ENCODE measurements at places on chromosomes 1 and 21.

- no peaks in the 10 kb centered on the region for H3K36me3 ChIP-seq
- H3K4me1 ChIP-seq: no peaks in the 10 kb centered on the region
- no peak for DNase-seq
- H3K27ac ChIP-seq: no peak overlapping the region
- H3K4me3 ChIP-seq: no peak overlapping the region
- H3K27me3 ChIP-seq: peaks cover 4% of the 10 kb centered on the region
Measured at GRCh38 chr1:210293171-210293607, 35.5 kb upstream of the HHAT start.

GRCh38 chr1:37468037-37468436 is 6.3 kb upstream of the ZC3H12A start:
- H3K4me3 ChIP-seq: no peak overlapping the region
- peaks cover 14% of the 10 kb centered on the region for H3K4me1 ChIP-seq
- DNase-seq: no peak
- no peaks in the 10 kb centered on the region for H3K36me3 ChIP-seq

- no peak overlapping the region for H3K27ac ChIP-seq
- no peaks in the 10 kb centered on the region for H3K27me3 ChIP-seq
- DNase-seq: no peak
Measured at GRCh38 chr1:150282558-150282958, 204 bp downstream of the CIART start.

GRCh38 chr1:147665521-147665920 is 4.8 kb downstream of the ACP6 start:
- H3K4me3 ChIP-seq: no peak overlapping the region
- no peak for DNase-seq
- peaks cover 4% of the 10 kb centered on the region for H3K4me1 ChIP-seq
- H3K36me3 ChIP-seq: peaks cover 10% of the 10 kb centered on the region
- no peak overlapping the region for H3K27ac ChIP-seq

- H3K4me1 ChIP-seq: no peaks in the 10 kb centered on the region
- no peaks in the 10 kb centered on the region for H3K36me3 ChIP-seq
- no peaks in the 10 kb centered on the region for H3K27me3 ChIP-seq
- no peak overlapping the region for H3K27ac ChIP-seq
Measured at GRCh38 chr21:20882462-20883407, 115.5 kb upstream of the NCAM2 start.

GRCh38 chr1:36847761-36848160 is 186.6 kb downstream of the GRIK3 start:
- no peak overlapping the region for H3K27ac ChIP-seq
- no peak overlapping the region for H3K4me3 ChIP-seq
- H3K27me3 ChIP-seq: no peaks in the 10 kb centered on the region
- DNase-seq: no peak
- H3K4me1 ChIP-seq: no peaks in the 10 kb centered on the region

DNA sequence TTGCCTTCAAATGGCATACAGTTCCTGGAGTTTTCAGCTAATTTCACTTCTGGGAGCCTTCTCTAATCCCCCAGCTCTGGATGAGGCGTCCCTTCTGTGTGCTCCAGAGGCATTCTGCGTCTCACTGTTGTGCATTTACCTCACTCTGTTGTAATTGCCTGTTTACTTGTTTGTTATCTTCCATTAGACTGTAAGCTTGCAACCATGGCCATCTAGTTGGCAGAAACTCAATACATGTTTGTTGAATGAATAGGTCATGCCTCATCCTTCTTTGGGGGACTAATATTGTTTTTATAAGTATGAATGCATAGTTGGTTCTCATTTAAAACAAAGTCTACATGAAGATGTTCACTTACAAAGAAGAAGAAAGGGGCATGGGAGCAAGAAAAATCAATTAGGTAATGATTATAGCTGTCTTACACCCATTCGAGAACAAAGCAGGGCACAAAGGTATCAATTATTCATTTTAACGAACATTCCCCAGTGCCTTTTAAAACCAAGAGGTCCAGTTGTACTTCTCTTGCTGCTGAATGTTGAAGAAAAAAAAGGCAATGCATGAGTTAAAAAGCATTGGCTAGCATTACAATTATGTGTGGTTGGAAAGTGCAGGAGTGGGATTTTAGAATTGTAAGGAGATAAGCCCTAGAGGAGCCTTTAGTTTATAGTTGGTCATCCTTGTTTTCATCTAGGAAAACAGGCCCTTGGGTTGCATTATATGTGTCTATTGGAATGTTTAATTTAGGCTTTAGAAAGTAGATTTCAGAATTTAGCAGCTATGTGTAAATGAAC is 6.0 kb downstream of the RGL1 start:
- H3K27ac ChIP-seq: no peak overlapping the region
- H3K4me1 ChIP-seq: peaks cover 4% of the 10 kb centered on the region
- H3K4me3 ChIP-seq: no peak overlapping the region

DNA sequence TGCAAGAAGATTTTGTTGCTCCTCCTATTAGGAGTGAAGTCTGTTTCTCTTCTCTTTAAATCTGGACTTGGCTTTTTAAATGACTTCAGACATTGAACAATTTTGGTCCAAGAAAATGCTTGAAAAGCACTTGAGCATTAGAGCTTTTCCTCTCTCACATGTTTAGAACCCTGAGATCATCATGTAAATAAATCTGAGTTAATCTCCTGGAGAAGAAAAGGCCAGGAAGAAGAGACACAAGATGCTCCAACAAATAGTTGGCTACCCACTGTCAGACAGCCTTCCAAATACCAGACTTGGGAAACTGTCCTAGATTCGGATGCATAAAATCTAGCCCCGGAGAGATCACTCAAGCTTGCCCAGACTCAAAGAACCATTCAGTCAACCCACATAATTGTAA is 1353.1 kb upstream of the ADGRL4 start:
- H3K4me1 ChIP-seq: no peaks in the 10 kb centered on the region
- no peak for DNase-seq
- no peaks in the 10 kb centered on the region for H3K36me3 ChIP-seq
- no peak overlapping the region for H3K4me3 ChIP-seq
- H3K27ac ChIP-seq: no peak overlapping the region
- H3K27me3 ChIP-seq: no peaks in the 10 kb centered on the region

DNA sequence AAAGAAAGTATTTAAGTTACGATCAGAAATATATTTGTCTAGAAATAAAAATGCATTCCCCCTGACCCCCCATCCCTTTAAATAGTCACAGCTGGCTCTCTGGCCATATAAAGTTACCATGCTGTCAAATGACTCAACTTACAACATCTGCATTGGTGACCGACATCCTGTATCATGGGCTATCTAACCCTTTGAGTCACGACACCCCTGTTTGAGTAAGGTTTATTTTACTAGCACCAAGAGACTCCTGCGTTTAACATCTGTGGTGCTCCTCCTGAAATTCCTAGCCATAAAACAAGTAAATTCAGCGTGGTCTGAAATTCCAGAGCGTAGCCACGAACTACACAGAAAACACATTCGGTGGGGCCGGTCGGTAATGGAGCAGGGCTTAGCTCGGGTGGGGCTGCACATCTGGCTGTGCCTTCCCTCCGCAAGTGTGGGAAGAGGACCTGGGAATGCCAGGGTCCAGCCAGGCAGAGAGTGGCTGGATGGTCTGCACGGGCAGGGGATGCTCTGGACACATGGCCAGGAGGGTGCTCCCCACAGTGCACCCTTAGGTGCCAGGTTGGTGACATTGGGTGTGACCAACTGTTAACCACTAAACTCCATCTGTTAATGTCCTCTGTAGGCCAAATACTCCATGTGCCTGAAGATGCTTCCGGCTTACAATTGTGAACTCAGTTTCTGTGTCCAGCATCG is 53.0 kb upstream of the CLDN14 start:
- no peak overlapping the region for H3K4me3 ChIP-seq
- DNase-seq: no peak
- no peaks in the 10 kb centered on the region for H3K4me1 ChIP-seq
- no peak overlapping the region for H3K27ac ChIP-seq
- no peaks in the 10 kb centered on the region for H3K27me3 ChIP-seq

- no peak within 1 kb of the TSS for H3K27ac ChIP-seq
- H3K36me3 ChIP-seq: no peaks in the 10 kb centered on the region
- no peak for DNase-seq
- no peaks in the 10 kb centered on the region for H3K4me1 ChIP-seq
Measured at GRCh38 chr1:162376691-162377090, at the start of gene SPATA46. TSS of gene SPATA46 (minus strand) at chr1:162376854. CDS start at chr1:162376790, 64 bp downstream.

DNA sequence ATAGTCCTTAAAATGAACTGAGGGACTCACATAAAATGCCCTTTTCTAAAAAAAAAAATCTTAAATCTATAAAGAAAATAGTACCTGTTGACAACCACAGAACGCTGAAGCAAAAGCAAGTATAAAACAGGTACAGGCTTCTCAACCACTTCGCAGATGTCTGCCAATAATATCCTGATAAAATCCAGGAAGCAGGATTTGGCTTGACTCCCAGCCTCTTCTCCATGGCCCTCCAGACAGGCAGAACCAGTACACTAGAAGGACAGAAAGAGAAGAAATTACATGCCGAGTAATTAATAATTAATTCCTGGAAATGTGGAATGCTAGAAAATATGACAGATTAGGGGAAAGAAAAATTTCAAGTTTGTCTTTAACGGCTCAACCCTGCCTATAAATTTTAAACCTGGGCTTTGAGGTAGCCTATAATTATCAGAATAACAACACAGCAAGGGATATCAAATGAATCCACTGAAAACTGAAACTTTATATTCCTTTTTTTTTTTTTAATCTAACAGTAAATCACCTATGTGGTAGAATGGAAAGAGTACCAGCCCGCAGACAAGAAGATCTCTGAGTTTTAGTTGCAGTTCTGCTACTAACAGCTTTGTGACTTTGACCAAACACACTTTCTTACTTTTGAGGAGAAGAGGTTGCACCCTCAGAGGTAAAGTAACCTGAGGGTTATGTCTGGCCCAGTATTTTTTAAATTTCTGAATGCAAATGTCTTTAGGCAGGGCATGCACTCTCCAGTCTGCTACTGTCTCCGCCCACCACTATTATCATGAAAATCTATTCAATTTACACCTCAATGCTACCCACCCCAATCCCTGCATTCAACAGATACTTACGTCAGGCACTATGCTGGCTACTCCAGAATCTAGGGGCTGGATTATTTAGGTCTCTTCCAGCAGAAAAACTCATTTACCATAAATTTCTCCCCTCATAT is 2.7 kb downstream of the KIAA0319L start:
- no peak overlapping the region for H3K4me3 ChIP-seq
- no peaks in the 10 kb centered on the region for H3K36me3 ChIP-seq
- peaks cover 16% of the 10 kb centered on the region for H3K4me1 ChIP-seq
- no peaks in the 10 kb centered on the region for H3K27me3 ChIP-seq
- DNase-seq: no peak

DNA sequence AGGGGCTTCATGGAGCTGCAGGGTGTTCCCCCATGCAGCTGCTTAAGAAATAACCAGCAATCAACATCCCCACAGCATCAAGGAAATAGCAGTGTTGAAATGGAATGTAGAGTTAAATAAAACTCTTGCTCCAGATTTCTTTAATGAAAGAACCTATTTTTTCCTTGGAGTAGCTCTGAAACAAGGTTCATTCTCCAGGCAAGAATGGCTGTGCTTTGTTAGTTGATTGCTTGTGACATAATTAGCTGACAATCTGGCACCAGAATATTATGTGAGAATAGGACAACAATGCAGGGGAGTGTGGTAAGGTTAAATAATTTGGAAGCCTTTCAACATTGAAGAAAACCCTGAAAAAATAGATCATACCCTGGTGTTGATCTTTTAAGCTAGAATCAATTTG is 254.2 kb upstream of the RRP15 start:
- no peak overlapping the region for H3K27ac ChIP-seq
- no peaks in the 10 kb centered on the region for H3K27me3 ChIP-seq
- H3K36me3 ChIP-seq: no peaks in the 10 kb centered on the region
- H3K4me3 ChIP-seq: no peak overlapping the region
- no peaks in the 10 kb centered on the region for H3K4me1 ChIP-seq

DNA sequence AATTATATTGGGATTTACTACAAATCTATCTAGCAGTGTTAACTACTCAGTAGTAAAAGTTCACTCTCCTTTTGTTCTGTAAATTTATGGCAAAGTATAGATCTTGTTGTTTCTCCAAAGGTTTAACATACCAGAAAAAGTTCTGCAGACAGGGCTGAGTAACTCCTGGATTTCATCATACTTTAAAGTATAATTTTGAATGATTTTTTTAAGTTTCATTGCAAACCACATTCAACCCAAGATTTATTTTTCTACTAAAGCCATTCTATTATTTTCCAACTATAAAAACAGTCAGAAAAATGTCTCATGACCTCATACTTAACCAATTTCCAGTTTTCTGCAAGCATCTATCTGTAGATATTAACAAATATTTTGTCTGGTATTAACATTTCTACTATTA is 585.8 kb upstream of the ZRANB2 start:
- no peak overlapping the region for H3K4me3 ChIP-seq
- no peak for DNase-seq
- H3K27ac ChIP-seq: no peak overlapping the region
- H3K36me3 ChIP-seq: no peaks in the 10 kb centered on the region
- H3K27me3 ChIP-seq: no peaks in the 10 kb centered on the region

- no peaks in the 10 kb centered on the region for H3K27me3 ChIP-seq
- H3K4me1 ChIP-seq: no peaks in the 10 kb centered on the region
- no peak overlapping the region for H3K4me3 ChIP-seq
- H3K36me3 ChIP-seq: no peaks in the 10 kb centered on the region
- H3K27ac ChIP-seq: no peak overlapping the region
- DNase-seq: no peak
Measured at GRCh38 chr1:230632273-230632873, 9.9 kb upstream of the COG2 start.

GRCh38 chr21:46067505-46068201 is 30.3 kb upstream of the COL6A2 start:
- no peak overlapping the region for H3K4me3 ChIP-seq
- H3K27ac ChIP-seq: no peak overlapping the region
- no peaks in the 10 kb centered on the region for H3K27me3 ChIP-seq
- peak; percentile 6 for DNase-seq
- H3K36me3 ChIP-seq: no peaks in the 10 kb centered on the region
- H3K4me1 ChIP-seq: no peaks in the 10 kb centered on the region

DNA sequence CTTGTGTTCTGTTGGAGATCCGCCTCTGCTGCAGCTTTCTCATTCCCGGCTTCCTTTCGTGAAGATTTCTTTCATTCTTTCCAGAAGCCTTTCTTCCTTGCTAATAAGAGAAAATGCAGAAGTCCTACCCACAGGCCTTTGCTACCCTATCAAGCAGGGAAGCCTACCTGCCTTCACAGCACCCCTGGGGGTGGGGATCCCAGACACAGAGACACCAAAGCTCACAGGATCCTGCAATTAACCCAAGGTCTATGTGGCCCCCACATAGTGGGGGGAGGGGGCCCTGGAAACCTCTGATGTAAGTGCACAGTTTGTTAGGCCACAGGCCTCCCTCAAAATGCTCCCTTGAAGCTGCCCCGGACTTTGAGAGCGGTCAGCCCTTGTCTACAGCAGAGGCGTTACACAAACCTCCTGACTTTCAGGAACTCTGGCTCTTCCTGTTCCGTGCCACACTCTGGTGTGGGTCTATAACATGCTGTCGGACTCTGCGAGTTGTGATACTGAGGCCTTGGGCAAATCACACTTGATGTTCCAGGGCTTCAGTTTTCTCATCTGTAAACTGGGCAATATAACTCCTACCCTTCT is 31.2 kb downstream of the NKAIN1 start:
- H3K27me3 ChIP-seq: no peaks in the 10 kb centered on the region
- no peak for DNase-seq
- H3K27ac ChIP-seq: no peak overlapping the region
- no peaks in the 10 kb centered on the region for H3K36me3 ChIP-seq
